Posterior vena cava (tissue), 2 donors: ENCODE measurements at places on chromosomes 6 and 20. TPM values are rescaled to one million over a fixed set of nuclear protein-coding genes. Genes with fewer than 3 reads are reported as not detected.

GRCh38 chr20:4383961-4384360 lies 337.7 kb upstream of the PRND start:
- no peak for DNase-seq

DNA sequence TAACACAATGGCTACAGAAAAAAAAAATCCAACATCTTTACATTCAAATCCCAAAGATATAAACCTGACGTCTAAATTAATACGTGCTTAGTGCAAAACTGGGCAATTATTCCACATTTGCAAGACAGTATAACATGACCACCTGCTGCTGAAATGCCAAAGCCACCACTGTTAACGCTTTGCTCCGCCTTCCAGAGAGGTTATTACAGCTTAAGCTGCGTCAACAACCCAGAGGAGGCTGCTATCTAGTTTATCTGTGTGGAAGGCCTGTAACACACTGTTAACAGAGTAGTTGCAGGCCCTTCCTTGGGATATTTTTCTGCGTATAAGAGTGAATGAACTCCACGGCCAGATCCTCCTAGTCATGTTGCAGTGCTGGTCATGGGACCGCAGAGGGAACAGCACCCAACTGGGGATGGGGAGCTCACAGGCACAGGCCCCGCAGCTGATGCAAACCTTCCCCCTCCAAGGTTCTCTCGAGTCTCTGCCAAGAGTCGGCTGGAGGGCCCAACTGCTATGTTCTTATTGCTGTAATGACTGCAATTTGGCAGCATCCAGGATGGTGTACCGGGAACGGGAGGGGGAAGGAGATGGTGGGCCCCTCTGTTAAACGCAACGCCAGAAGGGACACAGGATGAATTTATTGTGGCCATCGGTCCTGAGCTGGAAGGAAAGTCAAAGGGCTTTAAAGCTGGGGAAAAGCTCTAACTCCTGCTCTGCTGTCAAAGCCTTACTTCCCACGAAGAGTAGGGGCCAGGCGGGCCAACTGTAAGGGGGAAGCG lies 993 bp upstream of the NCOA7 start:
- DNase-seq, result peak; percentile 86

DNA sequence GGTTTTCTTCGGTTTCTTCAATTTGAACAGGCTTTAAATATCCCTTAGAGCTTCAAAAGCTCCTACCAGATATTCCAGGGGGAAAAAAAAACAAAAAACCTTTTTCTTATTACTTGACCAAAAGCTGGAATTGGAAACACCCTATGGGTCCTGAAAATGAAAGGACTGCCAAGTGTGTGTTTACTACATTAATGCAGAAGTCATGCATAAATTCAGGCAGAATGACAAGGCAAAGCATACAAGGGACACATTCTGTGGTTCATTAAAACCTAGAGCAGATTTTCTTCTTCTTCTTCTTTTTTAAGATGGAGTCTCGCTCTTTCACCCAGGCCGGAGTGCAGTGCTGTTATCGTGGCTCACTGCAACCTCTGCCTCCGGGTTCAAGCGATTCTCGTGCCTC lies 119.1 kb downstream of the GMDS start:
- DNase-seq, result no peak

DNA sequence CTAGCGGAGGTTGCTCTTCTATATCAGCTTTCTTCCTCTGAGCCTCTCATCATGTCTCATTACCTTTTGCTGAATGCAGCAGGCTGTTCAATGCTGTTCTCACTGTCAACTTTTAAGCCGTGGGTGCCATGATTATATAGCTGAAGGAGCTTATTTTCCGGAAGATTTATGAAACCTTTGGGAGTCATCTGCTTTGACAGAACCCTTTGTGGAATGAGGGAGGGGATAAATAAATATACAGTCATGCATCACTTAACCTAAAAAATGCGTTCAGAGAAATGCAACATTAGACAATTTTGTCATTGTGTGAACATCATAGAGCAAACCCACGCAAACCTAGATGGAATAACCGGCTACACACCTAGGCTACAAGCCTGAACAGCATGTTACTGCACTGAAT lies 102.2 kb upstream of the AKAP12 start:
- DNase-seq, result no peak

RWDD2A gene
- total RNA-seq, result 4.7 TPM

HS3ST5 gene
- not detected for total RNA-seq
